Fibroblast of skin of right biceps (primary cell): ENCODE measurements at places on chromosomes 5 and 9.

GRCh38 chr5:112649882-112650281 is 87.8 kb upstream of the APC start:
- DNase-seq: no peak

DNA sequence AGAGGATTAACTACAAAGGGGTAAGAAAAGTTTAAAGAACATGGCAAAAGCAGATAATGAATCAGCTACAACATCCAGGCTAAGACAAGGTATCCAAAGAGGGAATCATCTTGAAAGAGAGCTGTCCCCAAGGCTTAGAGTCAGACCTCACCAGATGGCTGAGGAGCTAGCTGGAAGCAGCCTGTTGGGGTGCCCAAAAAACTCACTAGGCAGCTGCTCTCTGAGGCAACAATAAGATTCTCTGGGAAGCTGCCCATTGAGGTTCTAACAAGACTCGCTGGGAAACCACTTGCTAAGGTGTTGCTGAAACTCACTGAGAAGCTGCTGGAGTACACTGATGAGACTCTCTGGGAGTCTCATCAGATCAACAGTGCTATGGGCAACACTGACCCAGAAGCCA is 185.2 kb downstream of the CETN3 start:
- no peak for DNase-seq

- peak; percentile 71 for DNase-seq
These were observed 438 bp downstream of the SOX30 start for GRCh38 chr5:157651623-157652376.

DNA sequence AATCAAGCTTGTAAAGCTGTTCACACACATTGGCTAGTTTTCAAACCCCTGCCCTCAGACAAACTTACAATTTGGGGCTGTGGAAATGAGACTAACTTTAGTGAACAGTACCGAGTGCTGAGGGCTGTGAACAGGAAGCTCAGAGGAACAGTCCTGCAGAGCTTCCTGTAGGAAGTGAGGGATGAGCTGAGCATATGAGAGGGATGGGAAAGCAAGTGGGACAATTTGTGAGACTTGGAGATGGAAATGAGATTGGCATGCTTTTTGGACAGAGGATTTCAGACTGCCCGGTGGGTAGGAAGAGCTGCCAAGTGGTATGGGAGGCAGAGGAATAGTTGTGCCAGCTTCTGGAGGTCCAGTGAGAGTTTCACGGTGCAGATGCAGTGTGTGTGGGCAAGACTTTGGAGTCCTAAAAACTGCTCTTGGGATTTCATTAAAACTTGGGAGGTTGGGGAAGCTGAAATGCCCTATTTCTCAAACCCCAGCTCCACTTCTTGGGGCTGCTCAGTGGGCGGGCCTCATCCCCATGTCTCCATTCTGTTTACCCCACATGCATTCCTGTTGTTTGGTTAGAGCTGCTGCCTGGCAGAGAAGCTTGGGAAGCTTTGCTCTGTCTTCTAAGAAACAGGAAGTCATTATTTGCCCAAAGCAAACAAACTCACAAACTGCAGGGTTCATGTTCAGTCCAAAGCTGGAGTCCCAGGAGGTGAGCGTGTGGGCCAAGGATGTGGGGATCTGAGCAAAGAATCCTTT is 267.5 kb downstream of the ZSWIM6 start:
- peak; percentile 46 for DNase-seq

DNA sequence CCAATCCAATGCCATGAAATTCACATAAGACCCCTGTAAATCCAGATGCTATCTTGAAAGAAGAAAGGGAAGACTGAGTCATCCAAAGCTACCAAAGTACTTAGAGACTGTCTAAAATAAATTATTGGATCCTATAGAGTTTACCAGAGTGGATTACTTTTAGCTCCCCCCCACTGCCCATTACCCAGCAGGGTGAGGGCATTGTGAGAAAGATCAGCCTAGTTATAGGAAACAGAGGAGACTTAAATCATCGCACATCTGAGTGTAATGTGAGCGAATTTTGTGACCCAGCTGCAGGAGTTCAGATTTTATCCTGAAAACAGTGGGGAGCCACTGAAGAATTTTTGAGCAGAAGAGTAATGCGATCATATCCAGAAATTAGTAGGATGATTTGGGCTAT is 1.6 kb upstream of the ENHO start:
- DNase-seq: no peak
